Cardiac muscle cell (in vitro differentiated cells and primary cell): ENCODE measurements at places on chromosomes 4 and X. TPM values are rescaled to one million over a fixed set of nuclear protein-coding genes. Genes with fewer than 3 reads are reported as not detected.
A peak's percentile ranks its signal among the peaks of the same experiment; 100 is the strongest.

Gene CFAP47
- total RNA-seq, result 0.28 and 0.66 TPM in 2 replicates

Gene GAGE1
- not detected in 2 replicates for total RNA-seq

Gene NAA10
- 90.1 and 127 TPM in 2 replicates for total RNA-seq

Gene CACNA1F
- total RNA-seq, result 0.45 and 1.0 TPM in 2 replicates

Gene USP51
- total RNA-seq, result 4.8 and 7.3 TPM in 2 replicates

Gene IL2
- total RNA-seq, result not detected in 2 replicates

Gene ADGRL3
- total RNA-seq, result 4.8 and 8.0 TPM in 2 replicates

Gene CXorf49
- total RNA-seq, result not detected in 2 replicates

Gene OPRPN
- total RNA-seq, result not detected in 2 replicates

Gene NUDT11
- 10.8 and 19.4 TPM in 2 replicates for total RNA-seq

Gene EXOC1L
- total RNA-seq, result not detected in 2 replicates

Gene FREM3
- not detected in 2 replicates for total RNA-seq

DNA sequence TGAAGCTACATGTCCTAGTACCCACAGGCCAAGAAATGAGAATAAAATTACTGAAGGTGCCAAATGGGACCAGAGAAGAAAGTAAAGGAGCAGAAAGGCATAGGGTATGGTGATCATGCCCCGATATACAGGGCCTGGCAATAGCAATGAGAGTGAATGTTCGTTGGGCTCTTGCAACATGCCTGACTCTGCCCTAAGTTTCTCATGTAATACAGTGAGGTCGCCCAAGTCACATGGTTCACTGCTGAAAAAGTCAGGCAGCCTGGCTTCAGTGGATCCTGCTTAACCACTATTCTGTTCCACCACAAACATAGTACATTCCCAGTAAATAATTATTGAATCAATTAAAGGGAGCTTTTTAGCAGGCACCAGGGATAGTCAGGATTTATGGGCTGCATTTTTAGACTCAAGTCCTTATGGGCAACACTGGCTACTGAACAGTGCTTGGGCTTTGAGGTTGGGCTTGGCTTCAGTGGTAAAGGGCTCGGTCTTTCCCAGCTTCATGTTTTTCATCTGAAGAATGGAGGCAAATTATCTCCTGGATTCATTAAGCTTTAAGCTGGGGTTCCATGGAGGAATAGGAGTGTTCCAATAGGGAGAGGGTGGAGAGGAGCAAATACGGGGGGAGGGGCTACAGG, 67.1 kb upstream of the ZNF518B start:
- DNase-seq, result peak; percentile 52

- no peak for DNase-seq
Observed at GRCh38 chr4:162274354-162274753, 110.6 kb upstream of the FSTL5 start.

DNA sequence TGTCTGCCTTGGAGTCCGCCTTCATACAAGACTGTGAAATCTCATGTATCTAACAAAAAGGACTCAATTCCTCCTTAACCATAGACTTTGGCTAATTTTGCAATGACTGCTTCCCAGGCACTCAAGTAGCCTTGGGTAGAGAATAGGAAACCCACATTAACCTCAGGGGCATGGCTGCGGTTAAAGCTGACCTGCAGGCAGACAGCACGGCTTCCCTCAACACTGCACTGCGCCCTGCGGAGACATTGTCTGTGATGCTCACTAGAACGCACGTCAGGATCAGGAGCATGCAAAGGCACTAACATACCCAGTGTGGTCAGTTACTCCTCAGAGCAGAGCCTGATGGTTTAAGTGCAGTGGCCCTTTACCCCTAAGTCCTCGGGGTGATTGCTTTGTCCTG, 10.3 kb upstream of the GPR143 start:
- no peak for DNase-seq

GRCh38 chr4:80424225-80424581, 88.7 kb downstream of the CFAP299 start:
- no peak for DNase-seq

- DNase-seq, result no peak
Observed at GRCh38 chr4:22802876-22803275, 110.1 kb downstream of the GBA3 start.

DNA sequence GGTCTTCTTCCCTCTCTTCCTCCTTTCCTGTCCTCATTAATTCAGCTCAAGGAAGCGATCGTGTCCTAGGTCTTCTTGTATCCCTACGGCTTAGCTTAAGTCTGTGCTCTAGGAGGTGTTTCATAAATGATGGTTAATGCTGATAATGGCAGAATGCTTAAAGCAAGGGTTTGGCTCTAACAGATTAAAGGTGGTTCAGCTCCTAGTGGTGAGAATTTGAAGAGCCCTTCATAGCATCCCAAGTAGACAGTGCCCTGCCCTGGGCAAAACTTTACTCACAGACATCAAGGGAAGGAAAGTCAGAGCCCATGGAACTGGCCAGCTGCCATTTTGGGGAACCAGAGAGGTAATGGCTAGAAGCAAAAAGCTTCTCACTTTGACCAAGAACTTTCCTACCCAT, 47.0 kb upstream of the PGRMC1 start:
- no peak for DNase-seq

DNA sequence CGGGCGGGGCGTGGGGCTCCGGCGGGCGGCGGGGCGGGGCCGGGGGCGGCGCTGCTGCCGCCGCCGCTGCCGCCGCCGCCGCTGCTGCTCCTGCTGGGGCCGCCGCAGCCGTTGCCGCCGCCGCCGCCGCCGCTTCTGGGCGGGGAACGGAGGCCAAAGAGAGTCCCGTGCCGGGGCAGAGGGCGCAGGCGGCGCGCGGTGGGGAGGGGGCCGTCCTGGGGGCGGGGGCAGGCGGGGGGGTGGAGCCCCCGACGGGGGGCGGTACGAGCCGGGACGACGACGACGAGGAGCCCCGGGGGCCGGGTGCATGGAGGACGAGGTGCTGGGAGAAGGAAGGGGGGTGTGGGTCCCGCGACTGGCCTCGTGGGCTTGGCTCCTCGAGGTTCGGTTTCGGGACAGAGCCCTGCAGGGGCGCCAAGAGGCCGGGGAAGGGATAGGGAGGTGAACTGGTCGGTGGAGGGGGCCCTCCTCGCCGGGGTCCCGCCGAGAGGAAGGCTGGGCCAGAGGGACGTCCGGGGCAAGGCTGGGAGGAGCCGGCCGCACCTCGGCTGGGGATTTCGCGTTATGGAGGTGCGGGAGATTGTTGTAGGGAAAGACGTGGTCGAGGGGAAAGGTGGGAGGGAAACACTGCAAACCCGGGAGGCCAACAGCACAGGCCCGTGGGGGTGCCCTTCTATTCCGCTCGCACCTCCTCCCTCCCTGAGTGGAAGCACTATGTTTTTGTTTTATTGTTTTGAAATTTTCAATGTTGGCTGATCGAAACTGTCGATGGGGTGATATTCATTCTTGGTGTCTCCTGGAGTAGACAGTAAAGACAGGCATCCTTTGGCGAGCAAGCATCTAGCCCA, 1.9 kb downstream of the BCORL1 start:
- no peak for DNase-seq

GRCh38 chr4:138298866-138299265, 56.7 kb upstream of the SLC7A11 start:
- no peak for DNase-seq

- no peak for DNase-seq
Observed at GRCh38 chr4:7892212-7893019, 47.2 kb downstream of the AFAP1 start.

- DNase-seq, result no peak
Observed at GRCh38 chr4:181281451-181281850, 961.8 kb upstream of the TENM3 start.

GRCh38 chr4:38132843-38133662, 172.9 kb downstream of the PTTG2 start:
- no peak for DNase-seq

- no peak for DNase-seq
Observed at GRCh38 chrX:132718431-132718958, 229.7 kb upstream of the MBNL3 start.

- DNase-seq, result no peak
Observed at GRCh38 chr4:128527946-128528576, 240.4 kb upstream of the PGRMC2 start.

GRCh38 chr4:140499391-140499790, 1.3 kb upstream of the MGAT4D start:
- no peak for DNase-seq

DNA sequence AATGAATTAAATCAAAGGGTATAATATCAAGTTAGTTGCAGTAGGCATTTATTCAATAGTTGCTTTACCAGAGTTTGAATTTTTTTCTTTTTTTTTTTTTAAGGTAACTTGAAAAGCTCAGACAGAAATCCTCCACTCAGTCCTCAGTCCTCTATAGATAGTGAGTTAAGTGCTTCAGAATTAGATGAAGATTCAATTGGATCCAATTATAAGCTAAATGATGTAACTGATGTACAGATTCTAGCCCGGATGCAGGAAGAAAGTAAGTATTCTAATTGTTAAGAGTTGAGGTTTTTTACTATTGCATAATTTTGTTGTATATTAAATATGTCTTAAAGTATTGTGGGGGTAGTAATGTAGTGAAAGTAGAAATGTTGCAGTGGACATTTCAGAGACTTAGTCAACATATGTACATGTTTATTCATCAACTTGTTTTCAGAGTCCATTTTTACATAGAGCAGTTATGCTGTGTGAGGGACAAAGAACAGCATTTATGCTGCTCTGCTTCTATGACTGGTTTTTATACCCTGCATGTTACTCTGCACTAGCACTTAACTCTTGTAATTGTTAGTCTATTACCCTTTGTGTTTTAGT, 38.4 kb downstream of the SLAIN2 start:
- DNase-seq, result no peak

DNA sequence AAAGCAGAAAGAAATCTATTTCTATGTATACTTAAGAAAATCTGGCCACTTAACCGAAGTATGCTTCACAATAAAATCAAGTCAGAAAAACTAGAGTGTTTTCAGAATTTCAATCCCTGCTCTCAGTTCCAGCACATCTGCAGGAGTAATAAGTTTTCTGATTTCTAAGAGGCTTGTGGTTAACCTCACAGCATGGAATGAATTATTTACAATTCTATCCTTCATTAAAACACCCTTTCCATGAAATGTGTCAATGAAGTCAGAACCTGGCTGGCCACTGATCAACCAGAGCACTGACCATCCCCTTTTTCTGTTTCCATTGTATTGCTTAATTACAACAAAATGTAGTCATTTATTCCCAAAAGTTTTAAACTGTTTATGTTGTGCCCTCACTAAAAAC, 781.4 kb upstream of the INTU start:
- peak; percentile 18 for DNase-seq

DNA sequence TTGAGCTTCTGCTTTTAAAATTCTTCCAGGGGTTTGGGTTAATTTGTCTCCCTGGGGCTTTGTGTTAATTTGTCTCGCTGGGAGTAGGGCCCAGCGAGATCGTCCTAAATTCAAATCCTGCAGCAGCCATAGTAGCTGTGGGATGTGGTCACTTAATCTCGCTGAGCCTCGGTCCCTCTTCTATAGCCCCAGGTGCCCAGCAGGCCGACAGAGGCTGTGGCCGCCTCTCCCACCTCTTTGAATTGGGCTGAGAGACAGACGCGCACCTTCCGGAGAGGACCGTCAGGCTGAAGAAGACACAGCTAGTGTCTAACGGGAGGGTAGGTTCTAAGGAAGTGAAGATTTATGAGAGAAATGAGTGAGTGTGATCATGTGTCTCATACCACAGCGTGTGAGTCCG, 15.7 kb upstream of the WFS1 start:
- DNase-seq, result no peak

GRCh38 chr4:74499986-74500781, 55.2 kb downstream of the AREG start:
- DNase-seq, result peak; percentile 7

DNA sequence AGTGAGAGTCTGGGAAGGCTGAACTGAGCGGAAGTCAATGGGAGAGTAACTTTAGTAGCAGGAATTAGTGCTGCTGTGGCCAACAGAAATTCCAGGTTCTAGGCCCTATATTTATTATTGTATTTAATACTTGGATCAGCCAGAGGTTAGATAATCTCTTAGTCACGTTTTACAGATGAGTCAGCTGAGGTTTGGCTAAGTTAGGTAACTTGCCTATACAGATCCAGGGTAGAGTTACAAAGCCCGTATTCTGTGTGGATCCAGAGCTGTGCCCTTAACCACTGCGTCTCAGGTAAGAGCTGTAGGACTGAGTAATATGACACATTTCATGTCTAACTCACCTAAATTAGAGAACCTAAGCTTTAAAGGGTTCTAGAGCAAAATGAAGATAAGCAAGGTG, 20.5 kb downstream of the PSMD10 start:
- peak; percentile 38 for DNase-seq

DNA sequence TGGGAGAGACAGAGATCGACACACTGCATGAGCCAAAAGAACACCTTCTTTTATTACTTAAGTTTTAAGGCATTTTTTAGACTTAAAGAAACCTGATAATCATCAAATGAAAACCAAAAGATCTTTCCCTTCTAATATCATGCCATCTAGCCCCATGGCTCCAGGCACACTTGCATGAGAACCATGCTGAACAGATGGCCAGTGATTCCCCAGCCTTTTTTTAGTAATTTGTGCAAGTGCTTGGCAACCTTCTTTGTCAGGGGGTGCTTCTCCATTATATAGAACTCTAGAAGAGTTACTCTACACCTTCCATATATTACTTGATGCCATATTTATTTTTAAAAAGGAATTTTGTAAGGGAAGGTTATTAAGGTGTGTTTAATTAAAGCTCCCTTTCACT, 182.2 kb upstream of the TEX13C start:
- no peak for DNase-seq

GRCh38 chr4:23923141-23923540, 33.3 kb upstream of the PPARGC1A start:
- no peak for DNase-seq

DNA sequence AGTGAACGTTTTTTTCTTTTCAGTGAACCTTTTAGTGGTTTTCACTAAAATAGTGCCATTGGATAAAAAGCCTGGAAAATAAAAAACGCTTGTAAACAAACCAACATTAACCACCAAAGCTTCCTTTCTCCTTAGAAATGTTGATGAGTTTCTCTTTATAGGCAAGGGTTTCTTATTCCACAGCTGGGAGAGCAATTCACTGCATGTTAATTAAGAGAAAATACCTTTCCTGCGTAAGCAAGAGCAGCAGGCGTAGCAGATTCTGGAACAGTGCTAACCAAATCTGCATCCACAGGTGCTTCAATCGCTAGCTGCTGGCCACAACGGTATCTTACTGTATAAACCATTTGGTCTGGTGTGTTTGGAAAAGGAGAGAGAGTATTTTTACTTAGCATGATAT, 13.3 kb upstream of the AASDH start:
- DNase-seq, result no peak

DNA sequence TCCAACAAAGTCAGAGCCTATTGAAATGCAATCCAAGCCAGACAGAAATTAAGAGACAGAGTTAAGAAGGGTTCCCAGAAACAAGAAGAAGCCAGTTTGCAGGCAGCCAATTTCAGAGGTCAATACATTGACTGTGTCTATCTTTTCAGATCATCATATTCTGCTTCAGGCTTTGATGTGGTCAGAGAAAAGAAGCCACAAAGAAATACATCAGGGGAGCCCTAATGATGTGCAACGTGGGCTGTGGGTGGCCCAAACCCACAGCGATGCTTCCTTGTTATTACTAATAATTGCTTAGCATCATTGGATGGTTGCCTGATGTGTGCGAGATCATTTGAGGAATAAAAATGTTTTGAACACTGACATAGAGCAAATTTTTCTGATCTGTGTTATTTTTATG, 99.0 kb upstream of the DUSP21 start:
- DNase-seq, result no peak

GRCh38 chr4:102493794-102494193, 7.4 kb upstream of the NFKB1 start:
- no peak for DNase-seq
